ENCODE measurements at places on chromosomes 1 and 21.

- DNase-seq = no peak
Observed at GRCh38 chr1:26854906-26855305, 8.0 kb upstream of the SFN start.

GRCh38 chr21:28627261-28627660, 365.4 kb downstream of the LTN1 start:
- DNase-seq = no peak

DNA sequence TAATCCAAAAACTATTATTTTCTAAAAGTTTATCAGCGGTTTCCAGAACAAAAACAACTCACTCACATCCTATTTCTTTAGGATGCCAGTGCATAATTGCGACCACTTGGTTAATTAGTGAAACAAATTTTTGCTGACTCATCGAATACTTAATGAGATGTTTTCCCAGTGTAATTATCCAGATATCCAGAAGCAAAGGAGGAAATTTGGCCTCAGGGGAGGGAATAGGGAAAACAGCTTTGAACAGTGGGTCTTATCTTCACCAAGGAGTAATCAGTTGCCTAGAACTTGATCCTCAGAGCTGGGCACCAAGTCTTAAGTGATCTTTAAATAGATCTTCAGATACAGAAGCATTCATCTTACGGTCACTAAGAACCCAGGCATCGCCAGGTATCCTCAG, 24.3 kb downstream of the STYXL2 start:
- no peak for DNase-seq

DNA sequence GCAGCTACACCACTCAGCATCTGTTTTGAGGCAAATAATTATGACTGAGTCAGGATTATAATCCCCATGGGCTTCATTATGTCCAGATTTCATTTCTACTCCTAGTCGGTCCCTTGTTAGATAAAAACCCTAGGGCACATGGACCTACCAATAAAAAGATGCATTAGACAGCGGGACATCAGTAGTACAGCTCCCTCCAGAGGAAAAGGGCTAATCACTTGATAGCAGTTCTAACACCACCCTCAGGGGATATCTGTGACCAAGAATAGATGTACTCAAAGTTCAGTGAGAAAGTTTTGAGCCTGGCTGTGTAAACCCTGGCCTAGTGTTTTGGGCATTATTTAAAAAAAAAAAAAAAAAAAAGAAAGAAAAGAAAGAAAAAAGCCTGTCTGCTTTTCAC, 10.0 kb downstream of the GJA8 start:
- no peak for DNase-seq

DNA sequence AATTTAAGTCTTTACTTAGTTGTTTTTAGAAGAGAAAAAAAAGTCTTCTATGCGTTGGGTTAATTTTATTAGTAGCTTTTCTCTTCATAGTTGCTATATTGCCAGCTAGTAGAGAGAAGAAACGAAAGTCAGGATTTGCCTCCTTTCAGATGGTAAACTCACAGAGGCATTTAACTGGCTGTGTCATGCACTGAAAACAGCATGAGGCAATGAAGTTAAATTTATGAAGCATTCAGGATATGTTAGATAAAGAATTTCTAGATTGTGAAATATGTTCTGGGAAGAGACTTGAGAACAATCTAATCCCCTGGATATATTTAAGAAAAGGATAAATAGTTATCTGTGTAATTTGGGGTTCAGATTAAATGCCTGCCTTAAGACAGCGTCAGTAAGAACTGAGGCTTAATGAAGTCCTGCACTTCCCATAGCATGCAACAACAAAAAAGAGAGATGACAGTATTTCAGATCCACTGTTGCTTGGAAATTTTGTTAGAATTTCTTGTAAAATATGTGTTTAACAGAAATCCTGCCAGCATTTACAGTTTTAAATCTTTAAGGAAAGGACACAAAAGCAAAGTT, 1.7 kb downstream of the ANGPTL1 start:
- no peak for DNase-seq
